ENCODE measurements at places on chromosomes 1 and 21.

- no peak for DNase-seq
Measured at GRCh38 chr21:32337206-32337605, 38.6 kb downstream of the MRAP start.

DNA sequence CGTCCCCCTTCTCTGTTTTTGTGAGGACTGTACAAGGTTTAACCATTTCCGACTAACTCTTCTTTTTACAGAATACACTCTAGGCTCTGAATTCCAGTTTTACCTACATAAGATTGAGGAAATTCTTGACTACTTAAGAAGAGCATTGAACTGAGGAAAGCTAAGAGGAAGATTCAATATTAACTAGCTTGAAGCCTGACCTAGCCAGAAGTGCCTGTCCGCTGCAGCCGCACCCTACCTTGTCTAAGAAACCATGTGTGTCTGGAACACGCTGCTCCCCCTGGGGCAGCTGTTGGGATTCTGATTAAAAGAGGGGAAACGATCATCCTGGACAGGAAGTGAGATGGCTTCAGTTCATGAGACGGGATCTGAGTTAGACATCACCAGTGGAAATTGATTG lies 28.9 kb downstream of the CA6 start:
- DNase-seq: no peak

DNA sequence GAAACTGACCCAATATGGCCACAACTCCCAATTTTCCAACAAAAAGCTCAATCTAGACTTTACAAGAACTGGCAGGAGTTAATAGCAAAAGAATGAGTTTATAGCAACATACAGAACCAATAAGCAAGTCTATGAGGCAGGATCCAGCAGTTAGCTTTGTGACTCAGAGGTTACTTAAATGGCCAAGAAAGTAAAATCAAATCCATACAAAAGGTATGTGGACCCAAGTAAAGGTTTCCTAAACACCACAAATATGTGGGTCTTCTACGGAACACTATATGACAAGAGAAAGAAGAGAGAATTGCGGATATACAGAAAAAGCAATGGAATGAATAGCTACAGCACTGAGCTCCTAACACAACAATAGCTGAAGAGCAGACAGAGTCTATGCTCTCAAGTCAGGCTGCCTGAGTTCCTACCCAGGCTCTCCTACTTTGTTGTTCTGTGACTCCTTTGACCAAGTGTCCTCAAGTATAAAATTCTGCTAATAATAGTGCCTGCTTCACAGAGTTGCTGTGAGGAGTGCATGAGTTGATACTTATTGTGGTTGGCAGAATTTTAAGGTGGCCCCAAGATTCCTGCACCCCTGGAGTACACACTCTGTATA lies 204.3 kb downstream of the SMYD3 start:
- DNase-seq: no peak

- no peak for DNase-seq
Measured at GRCh38 chr1:87030740-87031690, 116.6 kb downstream of the HS2ST1 start.

GRCh38 chr21:33360281-33360680 lies 35.5 kb downstream of the IFNAR1 start:
- DNase-seq: no peak

GRCh38 chr1:234243521-234244260 lies 129.6 kb upstream of the COA6 start:
- no peak for DNase-seq

GRCh38 chr1:235441159-235441685 lies 63.0 kb downstream of the B3GALNT2 start:
- DNase-seq: no peak

GRCh38 chr1:228017356-228018124 lies 10.7 kb downstream of the WNT3A start:
- DNase-seq: no peak

- DNase-seq: no peak
Measured at GRCh38 chr1:76627901-76628300, 239.4 kb upstream of the ST6GALNAC5 start.

DNA sequence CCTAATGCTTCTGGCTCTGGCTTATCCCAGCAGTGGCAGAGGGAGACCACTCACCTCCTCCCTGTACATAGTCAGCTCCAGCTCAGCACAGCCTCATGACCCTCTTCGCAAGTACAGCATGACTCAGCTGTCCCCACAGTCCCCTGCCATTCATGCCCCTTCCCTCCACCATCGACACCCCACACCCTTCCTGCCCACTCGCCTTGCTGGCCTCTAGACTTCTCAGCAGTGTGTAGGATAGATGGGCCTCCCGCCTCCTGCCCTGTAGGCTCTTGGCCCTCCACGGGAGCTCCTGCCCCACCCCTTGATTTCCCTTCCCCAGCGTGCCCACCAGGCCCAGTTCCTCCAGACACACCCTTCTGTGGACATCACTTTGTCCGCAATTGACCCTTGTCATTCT lies 9.8 kb downstream of the NPR1 start:
- no peak for DNase-seq
